GM13976 (cell line): ENCODE measurements at places on chromosomes 11 and 22.
A peak's percentile ranks its signal among the peaks of the same experiment; 100 is the strongest.

DNA sequence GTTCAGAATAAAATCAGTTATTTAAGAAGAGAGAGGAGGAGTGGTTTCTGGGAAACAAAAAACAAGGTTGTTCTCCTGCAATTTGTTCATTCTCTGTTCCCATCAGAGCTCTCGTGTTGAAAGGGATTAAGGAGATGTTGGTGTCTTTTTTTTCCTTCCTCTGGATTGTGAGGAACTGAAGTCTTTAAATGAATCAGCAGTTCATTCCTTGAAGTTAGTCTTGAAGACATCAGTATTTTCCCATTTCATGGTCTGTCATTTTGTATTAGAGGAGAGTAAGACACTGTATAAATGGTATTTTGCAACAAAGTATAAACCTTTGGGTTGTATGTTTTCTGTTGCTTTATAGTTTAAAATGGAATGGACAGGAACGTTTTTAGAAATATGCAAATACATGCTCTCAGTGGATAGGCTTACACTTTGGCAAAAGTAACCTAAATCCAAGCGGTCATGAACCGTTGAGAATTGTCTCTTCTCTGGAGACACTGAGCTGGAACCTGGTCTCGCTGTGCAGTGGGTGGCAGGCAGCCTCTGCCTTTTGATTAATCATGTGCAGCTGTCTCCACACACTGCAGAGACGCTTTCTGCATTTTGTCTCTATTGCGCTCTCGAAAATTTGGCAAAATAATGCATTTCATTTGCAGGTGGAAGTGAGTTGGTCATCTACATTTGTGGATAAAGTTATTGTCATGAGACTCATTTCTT lies 33.0 kb downstream of the SAMM50 start:
- DNase-seq: no peak

GRCh38 chr22:47406896-47407295 lies 644.4 kb downstream of the TBC1D22A start:
- DNase-seq: no peak

- no peak for DNase-seq
Measured at GRCh38 chr22:35960854-35961253, 67.8 kb downstream of the RBFOX2 start.

- DNase-seq: no peak
Measured at GRCh38 chr11:133306019-133306418, 226.3 kb downstream of the OPCML start.

GRCh38 chr22:36610056-36610455 lies 81.1 kb upstream of the EIF3D start:
- DNase-seq: no peak

GRCh38 chr22:49676230-49676629 lies 151.4 kb downstream of the BRD1 start:
- no peak for DNase-seq

DNA sequence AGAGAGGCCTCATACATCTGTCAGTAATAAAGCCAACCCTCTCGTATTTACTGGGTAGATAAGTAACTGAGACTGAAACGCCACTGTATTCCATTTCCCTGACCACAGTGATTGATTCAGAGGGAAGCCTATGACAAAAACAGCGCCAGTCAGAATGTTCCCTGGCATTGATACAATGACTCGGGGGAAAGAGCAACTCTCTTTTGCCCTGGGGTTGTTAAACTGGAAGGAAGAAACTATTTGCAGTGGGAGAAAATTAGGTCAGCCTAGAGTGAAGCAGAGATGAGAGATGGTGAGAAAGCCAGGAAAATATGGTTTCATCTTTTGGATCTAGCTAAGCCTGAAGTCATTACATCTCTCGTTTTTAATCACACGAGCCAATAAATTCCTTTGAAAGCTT lies 48.6 kb upstream of the RBFOX2 start:
- DNase-seq: no peak

DNA sequence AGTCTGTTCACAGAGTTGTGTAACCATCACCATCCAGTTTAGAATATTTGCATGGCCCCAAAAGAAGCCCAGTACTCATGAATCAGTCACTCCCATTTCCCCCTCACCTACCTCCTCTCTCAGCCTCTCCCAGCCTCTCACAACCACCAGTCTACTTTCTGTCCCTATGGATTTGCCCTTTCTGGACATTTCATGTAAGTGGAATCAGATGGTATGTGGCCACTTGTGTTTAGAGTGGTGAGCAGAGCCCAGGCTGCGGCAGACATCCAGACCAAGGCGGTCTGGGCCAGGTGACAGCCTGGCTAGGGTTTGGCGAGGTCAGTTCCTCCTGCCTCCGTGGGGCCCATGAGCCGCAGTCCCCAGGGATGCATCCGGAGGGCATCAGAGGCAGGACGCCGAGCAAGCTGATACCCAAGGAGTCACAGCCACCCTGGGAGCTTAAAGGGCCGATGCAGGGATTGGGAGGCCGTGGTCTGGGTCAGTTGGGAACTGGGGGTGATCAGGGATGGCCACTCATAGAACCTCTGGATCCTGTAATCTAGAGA lies 53.3 kb upstream of the CLDN5 start:
- DNase-seq: no peak

DNA sequence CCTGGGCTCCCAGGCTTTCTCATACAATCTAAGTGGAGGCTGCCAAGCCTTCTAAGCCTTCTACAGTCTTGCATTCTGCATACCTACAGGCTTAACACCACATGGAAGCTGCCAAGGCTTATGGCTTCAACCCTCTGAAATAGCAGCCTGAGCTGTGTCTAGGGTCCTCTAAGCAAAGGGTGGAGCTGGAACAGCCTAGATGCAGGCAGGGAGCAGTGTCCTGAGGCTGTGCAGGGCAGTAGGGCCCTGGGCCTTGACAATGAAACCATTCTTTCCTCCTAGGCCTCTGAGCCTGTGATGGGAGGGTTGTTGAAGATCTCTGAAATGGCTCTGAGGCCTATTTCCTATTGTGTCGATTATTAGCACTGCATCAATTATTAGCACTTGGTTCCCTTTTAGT lies 150.9 kb upstream of the GRK3 start:
- DNase-seq: no peak

DNA sequence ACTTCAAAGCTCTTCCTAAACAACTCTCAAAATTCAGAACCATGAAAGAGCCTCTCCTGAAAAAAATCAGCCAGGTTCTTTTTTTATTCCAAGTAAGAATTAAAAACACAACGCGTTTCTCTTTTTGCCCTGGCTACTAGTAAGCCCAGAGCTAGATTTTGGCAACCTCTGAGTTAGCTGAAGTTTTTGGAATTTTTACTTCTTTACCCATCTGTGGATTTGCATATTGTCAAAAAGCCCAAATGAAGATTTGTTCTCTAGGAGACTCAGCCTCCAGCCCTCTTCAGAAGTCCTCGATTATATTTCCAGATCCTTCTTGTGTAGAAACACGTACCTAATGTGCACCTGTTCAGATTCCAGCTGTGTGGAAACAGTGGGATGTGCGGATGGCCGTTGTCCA lies 517.9 kb downstream of the TBC1D22A start:
- DNase-seq: no peak

DNA sequence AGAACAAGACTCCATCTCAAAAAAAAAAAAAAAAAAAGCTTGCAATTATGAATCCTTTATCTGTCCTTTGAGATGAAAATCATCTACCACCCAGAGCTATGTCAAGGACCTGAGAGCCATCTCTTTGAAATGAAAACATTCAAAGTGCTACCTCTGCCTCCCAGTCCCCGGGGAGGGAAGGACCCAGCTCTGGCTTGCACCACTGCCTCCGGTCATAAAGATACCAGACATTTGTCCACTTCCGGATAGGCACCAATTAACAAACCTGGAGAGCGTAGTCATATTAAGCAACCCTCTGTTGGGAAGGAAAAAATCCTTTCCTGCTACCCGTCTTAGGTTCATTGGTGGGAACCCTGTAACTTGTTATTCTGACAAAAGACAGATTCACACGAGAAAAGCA lies 98.6 kb downstream of the ARHGAP8 start:
- DNase-seq: no peak

- DNase-seq: no peak
Measured at GRCh38 chr11:62143727-62144126, 19.9 kb downstream of the INCENP start.

GRCh38 chr22:37549704-37550059 lies 10.6 kb upstream of the CDC42EP1 start:
- no peak for DNase-seq

- DNase-seq: peak; percentile 85
Measured at GRCh38 chr22:37681556-37682049, 4.5 kb upstream of the NOL12 start.

GRCh38 chr22:46671824-46672432 lies 51.7 kb downstream of the GRAMD4 start:
- no peak for DNase-seq

GRCh38 chr22:22748297-22748743 lies 103.9 kb downstream of the GGTLC2 start:
- DNase-seq: no peak

- no peak for DNase-seq
Measured at GRCh38 chr11:72380132-72380503, 54.2 kb downstream of the CLPB start.

DNA sequence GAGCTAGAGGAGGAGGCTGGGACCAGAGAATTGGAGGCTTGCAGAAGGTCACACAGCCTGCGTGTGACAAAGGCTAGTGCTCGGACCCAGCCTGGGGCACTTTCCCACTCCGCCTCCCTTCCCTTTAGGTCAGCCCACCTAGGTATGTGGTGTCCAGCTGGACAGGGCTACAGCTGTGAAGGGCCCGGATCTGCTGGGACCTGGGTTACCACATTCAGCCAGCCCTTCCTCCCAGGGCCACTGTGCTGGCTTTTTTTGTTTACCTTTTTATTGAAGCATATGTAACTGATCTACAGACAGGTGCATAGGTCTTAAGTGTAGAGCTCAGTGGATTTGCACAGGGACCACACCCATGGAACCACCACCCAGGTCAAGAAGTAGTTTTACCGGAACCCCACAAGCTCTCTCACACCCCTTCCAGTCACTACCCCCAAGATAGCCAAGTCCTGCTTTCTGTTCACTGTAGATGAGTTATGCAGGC lies 8.7 kb downstream of the CAPN5 start:
- no peak for DNase-seq

DNA sequence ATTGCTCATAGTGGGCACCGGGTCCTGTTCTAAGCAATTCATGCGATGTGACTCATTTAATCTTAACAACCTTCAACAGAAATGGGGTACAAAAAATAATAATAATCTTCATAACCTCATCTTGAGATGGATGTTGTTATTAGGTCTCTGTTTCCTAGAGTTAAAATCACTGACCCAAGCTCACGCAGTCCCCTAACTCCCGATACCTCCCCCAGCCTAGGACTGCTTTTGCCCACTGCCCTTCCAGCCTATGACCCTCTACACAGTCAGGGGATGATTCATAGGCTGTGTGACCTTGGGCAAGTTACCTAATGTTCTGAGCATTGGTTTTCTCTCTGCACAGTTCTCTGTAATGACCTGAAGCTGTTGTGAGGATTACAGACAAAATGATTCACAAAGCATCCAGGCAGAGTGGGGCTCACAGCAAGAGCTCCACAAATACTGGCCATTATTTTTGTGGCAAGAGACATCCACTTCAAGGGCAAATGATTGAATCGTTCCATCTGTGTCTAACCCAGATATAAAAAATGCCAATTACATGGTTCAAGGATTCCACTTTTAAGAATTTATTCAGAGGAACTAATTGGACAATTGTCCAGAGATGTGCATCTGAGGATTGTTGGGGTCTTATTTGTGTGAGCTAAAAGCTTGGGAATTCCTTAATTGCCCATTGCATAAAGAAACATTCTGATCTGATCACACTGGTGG lies 20.0 kb downstream of the MTFP1 start:
- DNase-seq: no peak

GRCh38 chr11:64747961-64748665 lies 4.2 kb upstream of the RASGRP2 start:
- DNase-seq: no peak

DNA sequence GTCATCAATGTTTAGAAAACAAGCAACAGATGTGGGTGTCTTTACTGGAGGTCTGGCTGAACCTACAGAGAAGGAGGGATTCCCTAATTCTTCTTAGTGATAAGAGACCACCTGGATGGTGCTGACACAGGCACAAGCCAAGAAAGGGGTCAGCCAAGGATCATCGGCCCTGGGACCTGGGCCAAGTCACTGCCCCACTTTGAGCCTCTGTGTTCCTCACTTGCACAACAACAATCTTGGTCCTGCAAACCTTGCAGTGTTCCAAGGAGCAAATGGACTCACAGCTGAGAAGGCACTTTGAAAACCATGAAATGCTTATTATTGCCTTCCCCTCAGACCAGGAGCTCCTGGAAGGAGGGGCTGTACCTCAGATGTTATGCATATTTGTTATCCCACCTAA lies 7.0 kb upstream of the KCNE3 start:
- no peak for DNase-seq

DNA sequence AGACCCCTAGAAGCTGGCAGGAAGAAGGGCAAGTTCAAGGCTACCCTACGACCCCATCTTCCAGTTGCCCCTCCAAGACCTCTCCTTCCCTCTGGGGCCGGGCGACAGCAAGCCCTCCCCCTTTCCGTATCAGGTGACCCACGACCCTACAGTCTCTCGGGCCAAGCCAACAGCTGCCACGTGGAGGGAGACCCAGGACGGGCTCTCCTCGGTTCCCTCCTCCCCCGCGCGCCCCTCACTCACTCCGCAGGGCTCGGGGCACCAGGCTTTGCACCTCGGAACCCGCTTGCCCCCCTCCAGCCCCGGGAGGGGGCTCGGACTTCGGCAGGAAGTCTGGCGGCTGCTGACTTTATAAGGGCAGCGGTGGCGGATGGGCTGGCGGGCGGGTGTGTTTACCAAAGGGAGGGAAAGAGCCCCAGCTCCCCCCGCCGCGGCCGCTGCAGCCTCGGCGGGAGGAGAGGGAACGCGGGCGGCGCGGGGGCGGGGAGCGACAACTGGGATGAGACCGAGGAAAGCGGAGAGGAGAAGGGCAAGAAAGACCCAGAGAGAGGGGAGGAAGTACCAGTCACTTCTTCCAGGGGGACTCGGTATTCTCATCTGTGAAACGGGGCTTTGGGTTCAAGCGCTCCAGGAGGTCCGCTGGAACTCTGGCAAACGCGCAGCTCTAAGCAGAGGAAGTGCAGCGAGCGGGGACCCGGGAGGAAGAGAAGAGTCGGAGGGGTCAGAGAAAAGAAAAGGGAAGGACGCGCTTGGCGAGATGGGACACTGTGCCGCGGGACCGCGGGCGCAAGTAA lies 767 bp downstream of the SLC43A1 start:
- DNase-seq: peak; percentile 83

GRCh38 chr22:32574411-32574810 lies 99.8 kb downstream of the FBXO7 start:
- DNase-seq: no peak

DNA sequence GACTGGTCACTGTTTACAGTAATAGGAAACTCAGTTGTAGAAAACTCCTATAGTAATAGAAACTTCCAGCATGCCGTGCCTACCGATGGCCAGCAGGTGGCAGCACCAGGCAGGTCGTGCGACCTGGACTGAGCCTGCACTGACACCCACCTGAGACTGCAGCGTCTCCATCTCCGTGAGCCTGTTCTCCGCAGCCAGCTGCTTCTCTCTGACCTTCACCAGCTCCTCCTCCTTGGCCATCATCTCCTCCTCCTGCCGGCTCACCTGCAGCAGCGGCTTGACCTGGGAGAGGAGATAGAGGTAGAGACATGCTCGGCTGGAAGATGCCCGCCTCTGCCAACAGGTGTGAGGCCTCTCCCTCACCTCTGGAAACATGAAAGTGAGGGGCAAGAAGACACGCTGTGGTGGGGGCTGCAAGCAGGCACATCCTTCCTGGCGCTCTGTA lies 48.5 kb downstream of the APOL1 start:
- DNase-seq: peak; percentile 88

GRCh38 chr11:62705413-62705812 lies 1.8 kb downstream of the BSCL2 start:
- DNase-seq: no peak
